ENCODE measurements at places on chromosomes 5 and 9. TPM values are rescaled to one million over a fixed set of nuclear protein-coding genes. Genes with fewer than 3 reads are reported as not detected.

DNA sequence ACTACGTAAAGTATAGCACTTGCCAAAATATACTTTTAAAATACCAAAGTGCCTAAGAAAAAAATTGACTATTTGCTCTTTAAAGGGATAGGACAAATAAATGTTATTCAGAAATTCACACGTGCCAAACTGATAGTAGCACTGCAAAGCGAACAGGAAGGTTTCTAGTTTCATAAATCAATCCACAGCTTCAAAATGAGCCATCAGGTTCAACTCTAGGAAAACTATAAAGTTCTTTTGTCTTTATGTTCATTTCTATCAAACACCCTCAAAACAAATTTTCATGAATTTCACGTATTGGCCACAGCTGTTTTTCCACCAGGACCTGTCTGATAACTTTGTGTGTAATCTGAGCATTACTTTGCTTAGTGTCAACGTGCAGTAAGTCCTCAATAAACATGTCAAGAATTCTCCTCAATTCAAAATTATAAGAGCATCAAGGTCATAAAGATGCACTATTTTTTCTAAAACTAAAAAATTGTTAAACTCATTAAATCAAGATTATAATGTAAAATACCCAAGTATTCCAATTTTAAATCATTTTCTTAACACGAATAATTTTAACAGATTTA is 3.0 kb downstream of the RNF130 start:
- no peak for DNase-seq
- no peaks in the 10 kb centered on the region for H3K36me3 ChIP-seq
- H3K4me1 ChIP-seq, result peaks cover 8% of the 10 kb centered on the region
- no peak overlapping the region for H3K27ac ChIP-seq
- peaks cover 35% of the 10 kb centered on the region for H3K27me3 ChIP-seq

DNA sequence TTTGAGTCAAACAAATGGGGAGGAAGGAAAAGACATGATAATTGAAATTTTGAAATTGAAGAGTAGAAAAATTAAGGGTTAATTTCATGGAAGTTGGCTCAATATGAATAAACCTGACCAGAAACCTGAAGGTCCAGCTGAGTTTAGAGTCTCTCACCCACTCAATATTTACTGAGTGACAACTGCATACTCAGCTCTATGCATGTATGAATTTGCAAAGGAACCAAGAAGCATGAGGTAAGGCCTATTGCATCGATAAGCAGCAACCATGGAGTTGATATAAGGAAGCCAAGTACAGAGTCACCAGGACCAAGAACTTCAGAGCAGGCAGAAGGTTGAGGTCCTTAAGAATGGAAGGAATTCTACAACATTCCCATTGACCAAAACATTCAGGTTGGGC is 163.4 kb downstream of the SEMA5A start:
- no peak for DNase-seq
- H3K4me3 ChIP-seq, result no peak overlapping the region
- no peak overlapping the region for H3K27ac ChIP-seq
- peaks cover 10% of the 10 kb centered on the region for H3K36me3 ChIP-seq
- no peaks in the 10 kb centered on the region for H3K27me3 ChIP-seq

- no peak overlapping the region for H3K4me3 ChIP-seq
- no peaks in the 10 kb centered on the region for H3K36me3 ChIP-seq
- no peak overlapping the region for H3K27ac ChIP-seq
Measured at GRCh38 chr5:74164725-74165235, 475.7 kb downstream of the ENC1 start.

DNA sequence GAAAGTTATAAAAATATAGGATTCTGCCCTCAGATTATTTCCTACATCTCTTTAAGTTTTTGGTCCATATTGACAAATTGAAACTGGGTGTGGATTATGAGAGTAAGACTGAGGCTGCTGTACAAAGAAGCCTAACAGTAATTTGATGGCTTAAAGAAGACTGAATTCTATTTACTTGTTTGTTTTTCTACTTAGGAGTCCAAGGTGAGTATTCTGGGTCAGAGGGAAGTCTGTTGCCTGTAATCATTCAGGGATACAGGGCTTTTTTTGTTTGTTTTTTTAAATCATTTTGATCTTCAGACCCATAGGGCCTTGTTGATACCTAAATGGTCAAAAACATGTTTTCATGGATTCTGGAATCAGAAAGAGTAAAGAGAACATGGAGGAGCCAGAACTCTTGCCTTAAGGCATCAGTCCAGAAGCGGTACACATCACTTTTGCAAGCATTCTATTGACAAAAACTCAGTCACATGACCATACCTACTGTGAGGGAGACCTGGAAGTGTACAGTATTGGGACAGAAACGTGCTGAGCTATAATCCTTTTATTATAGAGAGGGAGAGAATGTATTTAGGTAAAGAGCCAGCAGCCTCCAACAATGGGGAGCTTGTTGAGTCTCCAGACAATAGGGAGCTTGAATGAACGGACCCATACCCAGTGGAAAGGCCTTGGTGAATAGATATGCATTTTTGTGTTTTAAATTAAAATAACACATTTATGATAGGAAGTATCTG is 102.7 kb downstream of the LRRC70 start:
- no peaks in the 10 kb centered on the region for H3K4me1 ChIP-seq

HTR4 gene
- total RNA-seq, result not detected

CD274 gene
- 6.2 TPM for total RNA-seq

DNA sequence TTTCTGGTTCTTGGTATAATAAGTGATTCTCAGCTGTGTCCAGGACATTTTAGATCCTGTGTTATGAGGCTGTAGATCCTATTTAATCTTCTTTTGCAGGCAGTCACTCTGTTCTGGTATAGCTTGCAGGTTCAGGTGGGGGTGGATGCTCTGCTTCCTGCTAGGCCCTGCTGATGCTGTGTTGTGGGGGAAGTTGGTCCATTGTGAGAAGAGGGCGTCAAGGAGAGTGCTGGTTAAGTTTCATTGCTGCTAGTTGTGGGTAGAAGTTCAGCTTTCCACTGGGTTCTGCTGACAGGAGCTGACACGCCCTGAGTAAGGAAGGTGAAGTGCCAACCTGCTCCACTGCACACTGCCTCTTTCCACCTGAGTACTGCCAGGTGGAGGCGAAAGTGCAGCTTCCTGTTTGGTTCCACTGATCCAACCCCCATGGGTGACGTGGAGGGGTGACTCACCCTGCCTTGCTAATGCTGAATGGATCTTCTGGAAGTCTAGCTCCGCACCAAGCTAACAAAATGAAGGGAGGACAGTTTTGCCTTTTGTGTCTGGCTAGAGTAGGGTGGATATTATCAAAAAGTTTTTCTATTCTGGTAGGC is 16.3 kb downstream of the NMRK1 start:
- no peak overlapping the region for H3K4me3 ChIP-seq
- H3K4me1 ChIP-seq, result 0 out of 2 replicates have a peak, but pooled peaks cover 4% of the 10 kb centered on the region
- H3K27me3 ChIP-seq, result no peaks in the 10 kb centered on the region
- H3K27ac ChIP-seq, result no peak overlapping the region

HINT1 gene
- total RNA-seq, result 517 TPM
